Caki2 (cell line): ENCODE measurements at places on chromosomes 13 and 19. TPM values are rescaled to one million over a fixed set of nuclear protein-coding genes. Genes with fewer than 3 reads are reported as not detected.

- DNase-seq = no peak
Observed at GRCh38 chr19:6868351-6868750, 19.0 kb upstream of the ADGRE1 start.

KLK6 gene
- total RNA-seq = not detected in 2 replicates

DNA sequence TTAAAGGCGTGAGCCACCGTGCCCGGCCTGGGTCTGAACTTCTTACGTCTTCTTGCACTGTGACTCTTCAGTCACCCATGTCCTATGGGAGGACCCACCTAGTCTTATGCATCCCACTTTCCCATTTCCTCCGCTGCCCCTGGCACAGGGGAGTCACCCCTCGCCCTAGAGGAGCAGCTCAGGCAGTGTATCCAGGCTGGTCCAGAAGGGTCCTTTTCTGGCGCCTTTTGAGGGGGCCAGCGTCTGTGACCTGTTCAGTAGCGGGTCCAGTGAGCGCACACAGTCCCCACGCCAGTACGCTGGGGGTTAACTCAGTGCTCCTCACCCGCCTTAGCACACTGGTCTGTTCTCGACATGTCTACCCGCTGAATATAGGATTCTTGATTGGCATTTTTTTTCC, 107.1 kb downstream of the TM9SF2 start:
- no peak for DNase-seq

- no peak for DNase-seq
Observed at GRCh38 chr13:44819772-44820171, 169.5 kb downstream of the NUFIP1 start.

DNA sequence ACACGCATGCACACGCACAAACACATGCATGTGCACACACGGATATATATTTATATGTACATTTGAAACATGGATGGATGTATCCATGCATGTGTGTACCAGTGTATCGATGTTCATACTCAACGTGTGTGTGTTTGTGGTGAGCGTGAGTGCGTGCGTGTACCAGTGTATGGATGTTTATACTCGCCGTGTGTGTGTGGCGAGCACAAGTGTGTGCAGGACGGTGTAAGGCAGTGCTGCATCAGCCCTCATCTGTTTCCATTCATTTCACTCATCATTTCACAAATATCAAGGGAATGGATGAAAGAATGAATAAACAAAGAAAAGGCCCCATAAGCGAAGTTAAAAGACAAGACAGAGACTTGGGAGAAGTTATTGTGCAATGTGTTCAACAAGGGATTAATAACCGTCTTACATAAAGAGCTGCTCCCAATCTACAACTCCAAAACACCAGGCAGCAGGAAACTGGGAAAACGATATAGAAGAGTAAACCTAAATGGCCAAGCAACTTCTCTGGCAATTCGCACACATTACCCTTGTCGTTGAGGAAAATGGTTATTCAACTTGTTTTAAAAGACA, 21.7 kb upstream of the MIER2 start:
- no peak for DNase-seq

- DNase-seq = no peak
Observed at GRCh38 chr13:97498419-97498818, 64.5 kb downstream of the RAP2A start.

GJA3 gene
- 1.7 and 5.6 TPM in 2 replicates for total RNA-seq
